Esophagus squamous epithelium (tissue), 5 donors: ENCODE measurements at places on chromosomes 5 and 9.

GRCh38 chr5:38790891-38791290, 54.9 kb upstream of the OSMR start:
- DNase-seq = no peak

GRCh38 chr9:72907421-72907820, 45.4 kb downstream of the ALDH1A1 start:
- DNase-seq = no peak

DNA sequence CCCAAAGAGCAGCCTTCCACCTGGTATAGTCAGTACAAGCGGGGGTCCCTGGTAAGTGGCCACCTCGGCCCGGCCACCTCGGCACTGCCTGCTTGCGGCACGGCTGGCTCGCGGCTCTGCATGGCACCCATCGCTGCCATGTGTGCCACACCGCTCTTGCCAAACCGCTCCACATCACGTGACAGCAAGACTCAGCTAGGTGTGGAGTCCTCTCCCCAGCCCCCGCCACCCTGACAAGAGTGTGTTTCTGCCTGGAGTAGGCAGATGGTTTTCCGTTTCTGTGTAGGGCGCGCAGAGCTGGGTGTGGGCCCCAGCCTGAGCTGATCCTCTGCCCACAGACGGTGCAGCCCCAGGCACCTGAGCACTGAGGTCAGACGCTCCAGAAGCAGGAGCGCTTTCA, 50.5 kb upstream of the FCN2 start:
- no peak for DNase-seq

DNA sequence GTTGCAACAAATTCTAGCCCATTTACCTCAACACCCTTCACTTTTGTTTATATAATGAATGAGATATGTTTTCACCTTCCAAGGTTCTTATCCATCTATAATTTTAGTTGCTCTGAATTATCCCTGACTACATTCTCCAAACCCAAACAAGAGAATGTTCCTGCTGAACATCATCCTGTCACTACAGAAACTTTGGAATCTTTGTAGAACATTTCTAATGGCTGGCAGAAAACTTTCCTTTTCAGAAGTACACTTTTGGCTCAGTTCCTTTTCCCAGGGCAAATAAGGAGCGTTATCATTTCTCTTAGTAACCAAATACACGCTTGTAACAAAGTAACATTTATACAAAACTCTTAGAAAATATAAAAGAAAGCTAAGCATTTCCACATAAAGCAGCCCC, 860.6 kb upstream of the SEMA6A start:
- DNase-seq = no peak

DNA sequence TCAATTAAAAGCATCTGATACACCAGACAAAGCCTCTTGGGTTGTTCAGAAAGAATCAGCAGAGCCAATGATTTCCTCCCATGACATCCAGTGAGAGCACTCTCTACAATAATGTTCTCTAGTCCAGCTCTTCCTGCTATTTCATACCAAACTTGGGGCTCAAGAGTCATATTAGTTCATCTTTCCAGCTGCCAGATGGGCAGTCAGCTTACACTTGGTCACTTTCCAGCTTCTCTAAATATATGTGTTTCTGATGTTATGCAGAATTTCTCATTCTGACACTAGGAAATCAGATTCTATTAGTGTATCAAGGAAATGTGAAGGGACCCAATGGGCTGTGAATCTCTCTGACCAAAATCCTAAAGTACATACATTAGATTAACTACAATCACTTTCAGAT, 148.9 kb downstream of the ENC1 start:
- DNase-seq = no peak

DNA sequence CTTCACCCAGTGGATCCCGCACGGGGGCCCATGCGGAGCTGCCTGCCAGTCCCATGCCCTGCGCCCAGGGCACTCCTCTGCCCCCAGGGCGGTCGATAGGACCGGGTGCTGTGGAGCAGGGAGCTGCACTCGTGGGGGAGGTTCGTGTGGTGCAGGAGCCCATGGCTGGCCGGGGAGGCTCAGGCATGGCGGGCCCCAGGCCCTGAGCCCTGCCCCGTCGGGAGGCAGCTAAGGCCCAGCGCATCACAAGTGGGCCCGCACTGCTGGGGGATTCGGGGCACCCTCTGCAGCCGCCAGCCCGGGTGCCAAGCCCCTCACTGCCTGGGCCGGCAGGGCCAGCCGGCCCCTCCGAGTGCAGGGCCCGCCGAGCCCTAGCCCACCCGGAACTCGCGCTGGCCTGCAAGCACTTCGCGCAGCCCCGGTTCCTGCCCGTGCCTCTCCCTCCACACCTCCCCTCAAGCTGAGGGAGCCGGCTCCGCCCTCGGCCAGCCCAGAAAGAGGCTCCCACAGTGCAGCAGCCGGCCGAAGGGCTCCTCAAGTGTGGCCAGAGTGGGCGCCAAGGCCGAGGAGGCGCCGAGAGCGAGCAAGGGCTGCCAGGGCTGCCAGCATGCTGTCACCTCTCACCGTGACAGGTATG, 221.1 kb upstream of the RORB start:
- DNase-seq = no peak

GRCh38 chr9:83066771-83067170, 3.8 kb upstream of the RASEF start:
- DNase-seq = no peak

GRCh38 chr9:14618836-14619420, 74.3 kb downstream of the ZDHHC21 start:
- DNase-seq = no peak

- DNase-seq = no peak
Observed at GRCh38 chr9:106107716-106108115, 413.4 kb downstream of the TMEM38B start.

- no peak for DNase-seq
Observed at GRCh38 chr9:89426384-89426961, 71.4 kb downstream of the SEMA4D start.

- DNase-seq = no peak
Observed at GRCh38 chr9:130209422-130209821, 37.2 kb downstream of the NCS1 start.

- DNase-seq = no peak
Observed at GRCh38 chr9:91047993-91048607, 246.5 kb downstream of the SYK start.

DNA sequence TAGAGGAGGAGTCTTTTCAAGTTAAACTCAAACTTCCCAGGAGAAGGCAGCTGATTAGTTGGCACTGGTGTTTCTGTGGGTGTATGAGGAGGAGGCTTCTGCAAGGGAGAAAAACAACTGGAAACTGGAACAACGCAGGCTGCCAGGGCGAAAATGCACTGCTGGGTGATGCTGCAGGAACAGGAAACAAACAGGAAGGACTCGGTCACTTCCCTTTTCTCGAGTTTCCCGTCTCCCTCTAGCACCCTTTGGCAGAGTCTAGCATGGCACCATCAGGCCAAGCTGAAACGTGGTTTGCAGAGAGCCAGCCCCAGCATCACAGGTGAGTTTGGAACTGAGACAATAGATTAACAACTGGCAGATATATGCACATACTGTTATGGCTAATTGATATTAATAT, 77.5 kb upstream of the CAST start:
- DNase-seq = no peak

- DNase-seq = no peak
Observed at GRCh38 chr9:135355521-135356011, 124.0 kb upstream of the PPP1R26 start.

GRCh38 chr5:158880483-158881001, 219.2 kb downstream of the EBF1 start:
- no peak for DNase-seq

GRCh38 chr5:38426490-38426889, 130.0 kb downstream of the LIFR start:
- no peak for DNase-seq

DNA sequence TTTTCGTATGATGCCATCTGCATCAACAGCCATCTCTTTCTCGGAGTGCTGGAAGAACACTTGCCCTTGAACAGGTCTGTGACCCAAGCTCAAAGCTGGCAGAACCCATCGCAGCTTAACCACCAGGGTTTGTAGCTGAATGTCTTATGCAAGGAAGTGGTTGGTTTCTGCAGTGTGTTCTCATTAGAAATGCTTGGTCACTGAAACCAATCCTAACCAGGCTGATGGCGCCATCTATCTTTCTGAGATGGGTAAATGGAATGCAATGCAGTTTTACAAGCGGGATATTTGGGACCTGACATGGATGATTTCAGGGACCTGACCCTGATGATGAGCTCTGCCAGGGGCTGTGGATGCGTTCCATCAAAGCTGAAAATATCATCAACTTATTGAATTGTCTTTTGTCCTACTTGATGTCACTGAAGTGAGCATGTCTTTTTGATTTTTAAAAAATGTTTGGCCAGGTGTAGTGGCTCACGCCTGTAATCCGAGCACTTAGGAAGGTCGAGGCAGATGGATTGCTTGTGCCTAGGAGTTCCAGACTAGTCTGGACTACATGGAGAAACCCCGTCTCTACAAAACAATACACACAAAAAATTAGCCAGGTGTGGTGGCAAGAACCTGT, 28.7 kb downstream of the DMRT3 start:
- DNase-seq = no peak

GRCh38 chr9:89175828-89176261, 2.8 kb downstream of the SHC3 start:
- no peak for DNase-seq

DNA sequence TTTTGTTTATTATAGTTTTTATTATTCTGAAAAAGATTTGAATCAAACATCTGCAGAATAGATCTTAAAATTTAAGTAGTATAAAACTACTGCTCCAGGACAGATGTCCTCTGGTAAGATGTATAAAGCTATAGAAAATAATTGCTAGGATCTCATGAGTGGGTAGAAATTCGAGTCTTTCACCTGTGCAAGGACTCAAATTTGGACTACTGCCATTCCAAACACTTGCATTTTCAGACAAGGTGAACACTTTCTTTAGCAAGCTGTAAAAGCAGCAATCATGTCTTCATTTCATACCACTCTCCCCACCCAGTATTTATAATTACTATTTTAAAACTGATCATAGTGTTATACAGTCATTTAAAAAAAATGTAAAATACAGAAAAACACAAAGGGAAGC, 20.7 kb downstream of the SKP2 start:
- DNase-seq = no peak

DNA sequence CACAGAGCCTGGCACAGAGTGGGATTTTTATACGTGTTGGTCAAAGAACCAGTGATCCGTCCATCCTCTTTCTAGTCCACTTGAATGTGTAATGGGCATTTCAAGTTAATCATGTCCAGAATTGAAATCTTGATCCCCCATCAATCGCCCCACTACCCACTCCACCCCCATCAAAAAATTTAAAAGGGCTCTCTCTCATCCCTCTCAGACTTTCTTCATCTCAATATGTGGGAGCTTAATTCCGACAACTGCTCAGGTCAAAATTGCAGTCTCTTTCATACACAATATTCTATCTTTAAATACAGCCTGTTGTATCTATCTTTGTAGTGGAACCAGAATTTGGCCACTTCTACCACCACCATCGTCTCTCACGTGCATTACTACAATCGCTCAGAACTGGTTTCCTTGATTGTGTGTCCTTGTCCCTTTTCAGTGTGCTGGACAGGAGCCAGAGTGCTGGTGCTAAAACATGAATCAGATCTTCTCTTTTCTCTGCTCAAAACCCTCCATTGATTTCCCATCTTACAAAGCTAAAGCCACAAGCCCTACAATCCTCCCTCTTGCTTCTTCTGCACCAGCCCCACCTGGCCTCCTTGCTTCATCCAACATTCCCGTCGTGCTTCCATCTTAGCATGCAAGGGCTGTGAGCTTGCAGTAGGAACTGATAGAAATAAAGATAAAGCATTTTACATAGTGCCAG, 786 bp upstream of the KIF3A start:
- DNase-seq = no peak
